ENCODE measurements at places on chromosomes 2 and 18. TPM values are rescaled to one million over a fixed set of nuclear protein-coding genes. Genes with fewer than 3 reads are reported as not detected.
A peak's percentile ranks its signal among the peaks of the same experiment; 100 is the strongest.

DNA sequence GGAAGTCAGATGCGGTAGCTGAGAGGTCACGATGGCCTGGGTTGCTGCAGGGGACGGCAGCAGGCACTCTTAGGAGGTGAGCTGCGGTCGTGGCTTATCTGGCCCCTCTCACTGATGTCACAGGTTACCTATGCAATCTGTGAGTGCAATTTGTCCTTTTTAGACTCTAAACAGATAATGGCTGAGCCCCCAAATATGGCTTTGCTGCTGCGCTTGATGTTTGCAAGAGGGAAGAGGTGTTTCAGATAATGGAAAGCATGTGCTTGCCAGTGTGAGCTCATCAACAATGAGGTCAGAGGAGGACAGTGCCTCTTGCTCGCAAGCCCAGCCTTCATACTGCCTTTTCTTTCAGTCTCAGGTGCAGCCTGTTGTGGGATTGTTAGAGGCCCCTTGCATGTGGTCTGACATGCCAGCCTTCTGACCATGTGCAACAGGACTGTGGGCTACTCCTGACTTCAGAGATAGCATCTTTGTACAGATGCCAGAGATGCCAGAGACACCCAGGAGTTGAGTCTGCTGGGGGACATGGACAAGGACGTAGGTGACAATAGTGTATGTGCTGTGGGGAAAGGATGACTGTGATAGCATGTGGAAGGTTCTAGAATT lies 151.3 kb downstream of the TANC1 start:
- H3K27ac ChIP-seq, result no peak overlapping the region
- H3K36me3 ChIP-seq, result no peaks in the 10 kb centered on the region
- H3K4me3 ChIP-seq, result no peak overlapping the region
- peaks cover 24% of the 10 kb centered on the region for H3K4me1 ChIP-seq
- no peak for DNase-seq

GRCh38 chr2:118003396-118003824 lies 10.5 kb downstream of the CCDC93 start:
- H3K4me1 ChIP-seq, result no peaks in the 10 kb centered on the region
- DNase-seq, result peak; percentile 73
- peaks cover 45% of the 10 kb centered on the region for H3K36me3 ChIP-seq
- no peak overlapping the region for H3K27ac ChIP-seq
- no peak overlapping the region for H3K4me3 ChIP-seq
- no peaks in the 10 kb centered on the region for H3K27me3 ChIP-seq

DNA sequence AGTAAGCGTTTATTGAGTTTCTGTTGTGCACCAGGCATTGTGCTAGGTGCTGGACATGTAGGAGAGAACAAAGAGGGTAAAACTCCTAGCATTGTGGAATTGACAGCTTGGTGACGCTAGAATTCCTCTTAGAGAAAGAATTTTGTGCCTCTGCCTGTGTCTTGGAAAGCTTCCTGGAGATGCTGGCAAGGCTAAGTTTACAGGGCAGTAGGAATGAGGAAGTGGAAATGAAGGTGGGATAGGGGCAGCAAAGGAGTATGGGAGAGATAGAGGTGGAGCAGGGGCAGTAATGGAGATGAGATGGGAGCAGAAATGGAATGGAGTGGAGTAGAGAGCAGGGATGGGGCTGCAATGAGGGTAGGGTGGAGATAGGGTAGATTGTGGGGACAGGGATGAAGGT lies 29.8 kb downstream of the GPR39 start:
- no peaks in the 10 kb centered on the region for H3K27me3 ChIP-seq
- H3K27ac ChIP-seq, result no peak overlapping the region
- H3K4me3 ChIP-seq, result no peak overlapping the region
- peaks cover 26% of the 10 kb centered on the region for H3K36me3 ChIP-seq

DNA sequence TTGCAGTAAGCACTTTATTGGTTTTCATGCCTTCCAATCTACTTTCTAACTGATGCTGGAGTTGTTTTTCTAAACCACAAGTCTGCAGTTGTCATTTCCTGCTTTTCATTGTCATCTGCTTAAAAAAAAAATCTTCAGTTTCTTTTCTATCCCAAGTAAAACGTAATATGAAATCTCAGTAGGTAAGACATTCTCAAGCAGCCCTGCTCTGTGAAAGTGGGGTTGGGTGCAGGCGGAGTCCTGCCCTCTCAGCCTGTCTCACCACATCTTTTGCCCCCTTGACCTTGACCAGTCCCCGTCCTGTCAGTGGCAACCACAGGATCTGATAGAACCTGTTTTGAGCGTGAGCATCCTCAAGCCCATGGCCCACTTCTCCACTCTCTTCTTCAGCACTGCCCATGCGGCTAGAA lies 80.0 kb upstream of the CPO start:
- no peak for DNase-seq
- no peak overlapping the region for H3K27ac ChIP-seq
- H3K27me3 ChIP-seq, result no peaks in the 10 kb centered on the region
- no peaks in the 10 kb centered on the region for H3K4me1 ChIP-seq
- H3K36me3 ChIP-seq, result no peaks in the 10 kb centered on the region

GRCh38 chr18:56652802-56653201 lies 1.6 kb downstream of the WDR7 start:
- H3K36me3 ChIP-seq, result no peaks in the 10 kb centered on the region
- H3K27me3 ChIP-seq, result no peaks in the 10 kb centered on the region
- H3K4me1 ChIP-seq, result peaks cover 15% of the 10 kb centered on the region
- peak overlapping the region; percentile 80 for H3K4me3 ChIP-seq
- no peak overlapping the region for H3K27ac ChIP-seq
- DNase-seq, result no peak

DNA sequence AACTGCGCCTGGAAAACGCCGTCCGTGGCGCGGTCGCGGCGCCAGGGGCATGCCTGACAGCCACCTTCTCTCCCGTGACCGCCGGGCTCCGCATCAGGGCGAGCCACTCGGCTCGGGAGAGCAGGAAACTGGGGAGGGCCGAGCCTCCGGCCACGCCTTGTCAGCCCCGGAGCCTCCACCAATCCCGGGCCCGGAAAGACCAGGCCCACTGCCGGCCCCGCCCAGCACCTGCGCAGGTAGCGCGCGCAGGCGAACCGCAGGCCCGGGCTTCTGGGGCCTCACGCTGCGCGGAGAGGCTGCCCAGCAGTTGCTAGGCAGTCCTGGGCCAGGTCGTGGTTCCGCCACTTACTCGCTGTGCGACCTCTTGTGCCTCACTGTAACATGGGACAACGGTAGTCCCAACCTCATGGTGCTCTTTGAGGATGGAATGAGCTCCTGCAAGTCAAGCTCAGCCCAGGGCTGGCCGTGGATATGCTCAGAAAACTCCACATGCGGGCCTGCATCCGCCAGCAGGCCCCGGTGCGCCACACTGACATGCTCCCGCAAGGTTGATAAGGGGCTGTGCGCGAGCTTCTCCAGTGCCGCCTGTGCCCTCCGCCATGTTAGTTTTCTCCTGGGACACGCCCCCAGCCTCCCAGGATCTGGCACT lies 97.1 kb downstream of the INHBB start:
- H3K27me3 ChIP-seq, result no peaks in the 10 kb centered on the region
- H3K4me3 ChIP-seq, result peak overlapping the region; percentile 61
- peak; percentile 95 for DNase-seq
- H3K27ac ChIP-seq, result no peak overlapping the region

DNA sequence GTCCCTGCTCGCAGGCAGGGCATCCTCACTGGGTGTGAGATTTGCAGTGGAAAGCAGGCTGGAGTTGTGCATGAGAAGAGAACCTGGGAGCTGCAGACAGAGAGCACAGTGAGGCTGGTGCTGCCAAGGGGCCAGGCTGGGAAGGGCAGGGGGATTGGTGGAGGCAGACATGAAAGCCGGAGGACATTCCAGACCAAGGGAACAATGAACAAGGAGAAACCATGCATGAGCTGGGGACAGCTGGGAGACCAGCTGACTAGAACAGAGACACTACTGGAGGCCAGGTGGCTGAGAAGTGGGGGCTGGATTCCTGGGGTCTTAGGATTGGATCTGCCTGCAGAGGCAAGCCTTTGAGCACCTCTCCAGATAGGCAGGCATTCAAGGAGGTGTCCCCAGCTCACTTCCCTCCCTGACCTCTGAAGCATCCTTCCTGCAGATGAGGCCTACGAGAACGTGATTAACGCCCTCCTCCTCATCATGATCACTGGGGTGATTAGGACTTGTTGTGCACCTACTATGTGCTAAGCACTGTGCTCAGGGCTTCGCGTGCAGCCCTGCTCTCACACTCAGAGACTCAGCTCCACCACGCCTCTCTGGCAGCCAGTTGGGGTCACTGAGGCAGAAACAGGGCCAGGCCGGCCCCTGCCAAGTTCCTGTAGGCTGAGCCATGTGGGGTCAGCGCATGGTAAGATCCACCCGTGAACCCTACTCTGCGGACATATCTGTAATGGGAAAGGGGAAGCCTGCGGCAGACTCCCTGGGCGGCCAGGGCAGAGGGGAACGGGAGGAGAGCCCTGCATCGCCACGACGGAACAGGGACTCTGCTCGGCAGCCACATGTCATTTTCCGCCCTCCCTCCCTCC lies 74.8 kb upstream of the SLC66A3 start:
- no peak overlapping the region for H3K4me3 ChIP-seq
- H3K4me1 ChIP-seq, result peaks cover 20% of the 10 kb centered on the region
- no peak for DNase-seq
- no peaks in the 10 kb centered on the region for H3K27me3 ChIP-seq
- H3K27ac ChIP-seq, result no peak overlapping the region

DNA sequence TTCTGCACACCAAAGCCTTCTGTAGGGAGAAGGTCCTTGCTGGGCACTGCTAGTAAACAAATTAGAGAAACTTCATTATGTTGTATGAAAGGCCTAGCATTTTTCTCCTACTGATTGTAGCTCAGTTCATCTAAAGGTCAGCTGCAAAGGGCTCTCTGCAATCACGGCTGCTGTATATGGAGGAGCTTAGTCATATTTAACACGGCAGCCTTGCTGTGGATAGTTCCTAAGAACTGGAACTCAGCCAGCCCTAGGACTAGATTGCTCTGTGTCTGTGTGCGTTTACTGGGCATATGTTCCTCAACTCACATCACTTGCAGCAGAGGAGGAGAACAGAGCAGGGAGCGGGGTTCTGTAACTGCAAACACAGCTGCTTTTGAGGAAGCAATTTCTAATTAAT lies 1103.9 kb upstream of the KLHL29 start:
- no peak for DNase-seq
- peaks cover 7% of the 10 kb centered on the region for H3K27me3 ChIP-seq
- H3K27ac ChIP-seq, result no peak overlapping the region
- H3K36me3 ChIP-seq, result no peaks in the 10 kb centered on the region
- H3K4me1 ChIP-seq, result no peaks in the 10 kb centered on the region
- no peak overlapping the region for H3K4me3 ChIP-seq

DNA sequence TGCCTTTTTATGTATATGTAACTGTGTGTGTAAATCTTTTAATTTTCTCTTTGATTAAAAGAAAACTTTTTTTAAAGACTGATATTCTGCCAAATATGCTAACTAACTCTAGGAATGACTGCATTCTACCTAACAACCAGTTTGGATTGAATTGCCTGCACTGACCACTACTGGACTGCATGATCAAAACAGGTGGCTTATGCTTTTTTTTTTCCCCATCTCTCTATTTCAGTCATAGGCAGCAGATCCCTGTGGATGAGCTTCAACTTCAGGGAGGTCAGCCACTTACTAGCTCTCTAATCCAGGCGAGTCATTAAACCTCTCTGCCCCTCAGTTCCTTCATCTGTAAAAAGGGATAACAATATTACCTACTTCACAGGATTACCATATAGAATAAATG lies 138.6 kb upstream of the SERTAD2 start:
- H3K36me3 ChIP-seq, result no peaks in the 10 kb centered on the region
- H3K27me3 ChIP-seq, result no peaks in the 10 kb centered on the region
- H3K4me1 ChIP-seq, result peaks cover 80% of the 10 kb centered on the region
- DNase-seq, result no peak
- H3K4me3 ChIP-seq, result no peak overlapping the region

SS18 gene
- 52.2 TPM for total RNA-seq

- H3K27ac ChIP-seq, result no peak overlapping the region
- no peak for DNase-seq
- H3K36me3 ChIP-seq, result no peaks in the 10 kb centered on the region
- peaks cover 59% of the 10 kb centered on the region for H3K27me3 ChIP-seq
- no peak overlapping the region for H3K4me3 ChIP-seq
Measured at GRCh38 chr18:470661-471501, 29.6 kb downstream of the COLEC12 start.

ILKAP gene
- total RNA-seq, result 65.2 TPM

DNA sequence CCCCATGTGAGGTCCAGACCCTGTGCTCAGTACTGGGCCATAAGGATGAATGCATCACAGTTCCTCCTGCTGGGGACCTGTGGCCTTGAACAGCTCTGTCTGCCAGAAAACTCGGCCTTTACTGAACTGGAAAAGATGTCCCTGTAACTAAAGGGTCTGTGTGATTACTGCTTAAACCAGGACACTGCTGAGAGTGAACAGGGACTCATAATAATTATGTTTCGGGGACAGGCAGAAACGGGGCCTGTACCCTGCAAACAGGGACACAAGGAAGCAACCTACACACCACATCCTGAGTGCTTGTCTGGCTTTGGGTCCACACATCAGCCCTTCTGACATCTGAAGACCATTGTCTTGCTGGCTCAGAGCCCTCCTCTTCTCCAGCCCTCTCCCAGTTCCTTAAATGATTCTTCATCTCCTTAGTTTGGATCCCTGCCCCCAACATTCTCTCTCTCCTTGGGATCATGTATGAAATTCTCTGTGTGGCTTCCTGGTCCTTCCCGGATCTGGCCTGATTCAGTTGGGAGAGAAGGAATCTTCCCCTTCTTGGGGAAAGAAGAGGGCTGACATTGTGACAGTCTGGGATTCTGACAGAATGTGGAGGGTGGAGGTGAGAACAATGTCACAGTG lies 248.0 kb downstream of the MYCN start:
- no peak overlapping the region for H3K4me3 ChIP-seq
- DNase-seq, result no peak
- peaks cover 93% of the 10 kb centered on the region for H3K27me3 ChIP-seq
- no peak overlapping the region for H3K27ac ChIP-seq

KCTD1 gene
- 20.7 TPM for total RNA-seq

DNA sequence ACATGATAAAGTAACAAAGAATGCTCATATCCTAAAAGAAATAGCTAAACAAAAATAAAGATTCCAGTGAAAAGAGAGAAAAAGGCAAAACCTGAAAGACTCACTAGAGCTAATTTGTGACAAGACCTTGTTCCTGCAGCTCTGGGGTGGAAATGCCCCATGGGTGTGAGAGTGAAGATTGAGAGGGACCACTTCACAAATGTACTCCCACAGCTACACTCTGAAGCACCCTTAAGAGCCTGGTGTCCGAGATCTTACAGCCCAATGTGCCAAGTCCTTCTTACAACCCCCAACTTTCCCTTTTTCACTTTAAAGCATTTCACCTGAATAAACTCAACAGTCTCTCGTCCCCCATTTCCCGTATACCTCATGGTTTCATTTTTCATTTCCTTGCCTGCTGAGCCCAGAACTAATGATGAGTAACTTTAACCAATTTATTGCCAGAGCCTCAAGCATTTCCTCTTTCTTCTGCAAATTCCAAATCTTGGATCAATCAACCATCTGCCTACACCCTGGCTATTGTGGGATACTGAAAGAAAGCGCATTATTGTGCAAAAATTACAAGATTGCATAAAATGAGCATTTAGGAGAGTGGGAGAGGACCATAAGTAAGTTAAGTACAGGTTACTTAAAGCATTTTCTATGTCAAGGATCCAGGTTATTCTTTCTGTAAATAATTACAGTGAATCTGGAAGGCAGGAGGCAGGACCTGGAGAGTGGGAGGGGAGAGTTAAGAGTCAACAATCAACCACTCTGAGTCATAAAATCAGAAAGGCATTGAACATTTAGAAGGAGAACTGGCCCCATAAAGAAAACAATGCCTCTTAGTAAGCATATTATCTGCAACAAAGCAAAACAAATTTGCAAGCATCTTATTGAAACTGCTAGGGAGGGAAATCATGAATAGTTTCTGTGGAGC lies 804.4 kb upstream of the CELF4 start:
- no peaks in the 10 kb centered on the region for H3K4me1 ChIP-seq
- DNase-seq, result no peak
- no peaks in the 10 kb centered on the region for H3K27me3 ChIP-seq
- H3K4me3 ChIP-seq, result no peak overlapping the region
- no peaks in the 10 kb centered on the region for H3K36me3 ChIP-seq
